ENCODE measurements at places on chromosomes 4 and X.

GRCh38 chrX:22542641-22543040, 269.9 kb downstream of the CBLL2 start:
- no peak for DNase-seq

DNA sequence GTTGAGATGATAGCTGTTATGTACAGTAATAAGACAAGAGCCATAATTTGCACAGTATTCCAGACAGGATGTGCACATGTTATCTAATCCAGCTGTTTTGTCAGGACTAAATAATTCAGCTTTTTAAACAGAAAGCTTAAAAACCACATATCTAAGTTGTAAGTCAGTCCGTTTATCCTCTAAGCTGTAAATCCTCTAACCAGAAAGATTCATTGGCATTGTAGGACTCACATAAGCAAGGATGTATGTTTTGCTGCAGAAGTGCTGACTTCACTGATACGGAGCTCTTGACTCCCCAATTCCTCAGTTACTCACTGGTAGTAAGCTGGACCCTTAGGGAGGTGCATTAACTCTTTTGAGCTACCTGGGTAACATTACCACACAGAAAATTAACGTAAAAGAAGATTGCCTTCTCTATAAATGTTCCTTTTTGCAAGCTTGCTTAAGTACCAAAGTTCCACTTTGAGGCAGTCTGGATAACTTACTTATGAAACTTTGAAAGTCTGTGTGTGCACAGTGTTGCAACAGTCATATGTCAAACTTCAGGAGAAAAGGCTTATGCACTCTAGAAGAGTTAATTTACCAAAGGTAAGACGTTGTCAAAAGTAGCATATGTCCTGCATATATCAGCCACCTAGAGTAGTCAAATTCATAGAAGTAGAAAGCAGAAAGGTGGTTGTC, 58.3 kb upstream of the MAGEB2 start:
- no peak for DNase-seq

DNA sequence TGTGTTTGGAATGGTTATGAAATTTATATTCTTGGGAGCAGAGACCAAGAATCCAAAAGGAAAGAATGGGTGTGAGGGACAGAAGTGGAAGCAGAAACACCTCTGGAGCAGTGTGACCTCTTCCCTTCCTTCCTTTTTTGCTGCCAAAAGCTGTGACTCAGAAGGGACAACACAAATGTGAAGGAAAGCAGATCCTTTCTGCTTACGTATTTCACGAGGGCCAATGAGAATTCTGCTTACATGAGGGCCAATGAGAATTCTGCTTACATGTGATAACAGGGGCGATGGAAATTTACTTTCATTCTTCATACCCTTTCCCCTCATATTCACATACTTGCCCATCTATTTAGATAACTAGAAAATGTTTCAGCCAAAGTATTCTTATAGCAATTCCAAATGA, 404.6 kb downstream of the PRDM5 start:
- no peak for DNase-seq

DNA sequence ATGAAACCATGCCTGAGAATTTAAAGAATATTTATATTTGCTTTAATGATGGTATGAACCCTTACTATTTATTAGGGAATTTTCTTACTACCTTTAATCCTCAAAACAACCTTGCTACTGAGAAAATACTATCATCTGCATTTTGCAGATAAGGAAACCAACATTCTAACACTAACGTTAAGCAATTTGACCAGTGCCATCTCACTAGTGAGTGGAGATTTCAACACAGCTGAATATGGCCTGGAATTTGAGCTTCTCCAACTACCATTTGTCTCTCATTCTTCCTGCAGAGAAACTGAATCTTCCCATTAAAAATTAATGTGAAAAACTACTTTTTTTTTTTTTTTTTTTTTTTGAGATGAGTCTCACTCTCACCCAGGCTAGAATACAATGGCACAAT, 380.9 kb upstream of the SMIM31 start:
- DNase-seq = no peak

DNA sequence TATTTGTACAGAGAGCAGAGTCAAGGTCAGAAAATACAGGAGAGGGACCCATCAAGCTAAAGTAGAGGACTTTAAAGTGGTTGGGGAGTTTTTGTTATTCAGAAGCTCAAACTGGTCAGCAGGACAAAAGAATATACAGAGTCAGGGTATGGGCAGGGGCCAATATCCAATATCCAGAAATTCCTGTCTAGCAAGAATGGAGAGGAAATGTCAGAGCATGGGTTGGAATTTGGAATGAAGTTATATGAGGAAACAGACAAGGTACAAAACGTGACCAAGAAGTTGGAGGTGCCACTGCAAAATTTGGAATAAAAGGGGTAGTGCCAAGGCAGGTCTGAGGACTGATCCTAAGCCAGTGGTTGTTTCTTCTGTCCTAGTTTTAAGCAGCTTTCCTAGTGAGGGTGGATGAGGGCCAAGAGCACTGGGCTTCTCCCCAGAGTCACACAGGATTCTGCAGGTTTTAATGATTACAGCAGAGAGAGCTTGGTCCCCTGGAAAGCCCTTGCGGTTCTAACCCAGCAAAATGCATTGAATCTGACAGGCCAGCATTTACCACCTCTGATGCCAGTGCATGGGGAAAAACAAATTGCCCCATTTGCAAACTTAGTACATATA, 304.7 kb upstream of the FTHL17 start:
- no peak for DNase-seq

- DNase-seq = no peak
Observed at GRCh38 chrX:66408507-66408906, 230.4 kb downstream of the EDA2R start.

DNA sequence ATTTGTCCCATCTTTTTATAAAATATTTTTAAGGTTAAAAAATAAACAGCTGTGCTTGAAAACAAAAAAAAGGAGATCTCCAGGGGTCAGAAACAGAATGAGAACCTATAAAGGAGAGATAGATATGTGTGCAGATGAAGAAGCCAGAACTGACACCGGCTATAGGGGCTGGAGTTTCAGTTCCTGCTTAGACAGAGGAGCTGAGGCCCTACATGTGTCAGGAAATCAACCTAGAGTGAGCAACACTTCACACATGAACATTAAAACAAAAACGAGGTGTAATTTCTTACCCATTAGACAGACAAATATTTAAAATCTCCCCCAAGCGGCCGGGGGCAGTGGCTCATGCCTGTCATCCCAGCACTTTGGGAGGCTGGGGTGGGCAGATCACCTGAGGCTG, 17.8 kb upstream of the HUWE1 start:
- DNase-seq = no peak

- no peak for DNase-seq
Observed at GRCh38 chrX:136823175-136823574, 42.4 kb upstream of the ARHGEF6 start.

GRCh38 chr4:184648313-184649025, 778 bp downstream of the CASP3 start:
- no peak for DNase-seq

DNA sequence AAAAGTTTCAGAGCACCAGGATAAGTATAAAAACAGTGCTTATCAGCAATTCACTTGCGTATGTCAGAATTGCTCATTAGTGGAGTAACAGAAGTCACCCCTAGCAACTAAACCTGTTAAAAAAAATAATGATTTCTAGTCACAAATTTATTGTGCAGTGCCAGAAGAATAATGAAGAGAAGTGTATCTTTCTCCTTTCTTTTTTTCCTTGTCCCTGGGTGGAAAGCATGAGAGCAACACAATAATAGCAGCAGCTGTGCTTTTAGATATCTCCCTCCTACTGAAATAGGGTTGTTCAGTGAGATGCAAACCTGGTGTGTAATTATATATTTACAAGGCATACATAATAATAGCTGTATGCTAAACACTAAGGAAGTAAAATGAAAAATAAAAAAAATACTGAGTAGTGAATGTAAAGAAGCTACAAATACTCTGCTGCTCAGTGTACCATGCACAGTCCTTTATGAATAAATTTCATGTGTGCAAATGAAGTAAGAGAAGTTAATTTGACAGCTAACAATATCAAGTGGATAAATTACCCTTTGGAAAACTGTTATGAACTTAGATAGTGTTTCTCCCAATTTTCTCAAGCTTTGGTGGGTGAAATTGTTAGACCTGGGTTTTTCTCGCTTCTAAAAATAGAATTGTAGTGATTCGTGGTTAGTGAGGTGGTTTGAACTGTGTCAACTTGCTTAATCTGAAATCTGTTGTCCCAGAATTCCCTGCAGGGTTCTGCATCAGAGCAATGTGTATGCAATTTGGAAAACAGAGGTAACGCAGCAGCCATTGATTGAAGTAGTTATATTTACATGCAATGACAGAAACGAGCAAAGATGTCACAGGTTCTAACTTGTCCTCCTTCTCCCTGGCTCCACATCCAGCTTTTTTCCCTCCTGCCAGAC, 125.7 kb upstream of the NDST3 start:
- no peak for DNase-seq

GRCh38 chr4:86271057-86271456, 88.8 kb downstream of the MAPK10 start:
- DNase-seq = no peak

- DNase-seq = no peak
Observed at GRCh38 chr4:187090401-187090800, 366.7 kb upstream of the FAT1 start.

- DNase-seq = peak; percentile 89
Observed at GRCh38 chr4:128060699-128061565, at the start of gene LARP1B. TSS of gene LARP1B (plus strand) at chr4:128061312. CDS start at chr4:128074952, 13,640 bp downstream.

- no peak for DNase-seq
Observed at GRCh38 chr4:171714791-171715454, 98.3 kb upstream of the GALNTL6 start.

- no peak for DNase-seq
Observed at GRCh38 chr4:105280338-105281123, 133.9 kb downstream of the TET2 start.

- DNase-seq = no peak
Observed at GRCh38 chr4:166274136-166274761, 401.2 kb downstream of the TLL1 start.

GRCh38 chr4:113114884-113115283, 65.4 kb downstream of the ANK2 start:
- DNase-seq = no peak

GRCh38 chr4:6343939-6344408, 74.3 kb downstream of the WFS1 start:
- DNase-seq = no peak

- no peak for DNase-seq
Observed at GRCh38 chrX:97027384-97027922, 143.7 kb downstream of the RPA4 start.

DNA sequence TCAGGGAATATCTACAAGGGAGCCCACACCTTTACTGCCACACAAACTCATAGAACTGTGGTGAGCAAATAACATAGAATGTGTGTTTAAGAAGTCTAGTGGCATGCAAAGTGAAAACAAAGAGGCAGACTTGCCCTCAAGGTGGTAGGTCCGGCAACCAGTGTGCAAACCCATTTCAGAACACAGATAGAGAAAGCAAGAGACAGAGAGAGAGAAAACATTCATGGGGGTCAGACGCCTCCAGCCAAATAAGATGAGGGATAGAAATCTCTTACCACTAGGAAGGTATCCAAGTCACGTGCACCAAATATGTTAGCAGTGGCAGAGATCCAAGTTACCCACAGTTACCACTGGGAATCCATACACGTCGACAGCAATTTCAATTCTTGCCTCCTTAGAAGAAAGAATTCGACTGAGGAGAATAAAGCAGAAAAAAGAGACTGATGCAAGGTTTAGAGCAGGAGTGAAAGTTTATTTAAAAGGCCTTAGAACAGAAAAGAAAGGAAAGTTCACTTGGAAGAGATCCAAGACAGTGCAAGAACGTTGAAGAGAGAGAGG, 252.8 kb downstream of the NAP1L3 start:
- no peak for DNase-seq

DNA sequence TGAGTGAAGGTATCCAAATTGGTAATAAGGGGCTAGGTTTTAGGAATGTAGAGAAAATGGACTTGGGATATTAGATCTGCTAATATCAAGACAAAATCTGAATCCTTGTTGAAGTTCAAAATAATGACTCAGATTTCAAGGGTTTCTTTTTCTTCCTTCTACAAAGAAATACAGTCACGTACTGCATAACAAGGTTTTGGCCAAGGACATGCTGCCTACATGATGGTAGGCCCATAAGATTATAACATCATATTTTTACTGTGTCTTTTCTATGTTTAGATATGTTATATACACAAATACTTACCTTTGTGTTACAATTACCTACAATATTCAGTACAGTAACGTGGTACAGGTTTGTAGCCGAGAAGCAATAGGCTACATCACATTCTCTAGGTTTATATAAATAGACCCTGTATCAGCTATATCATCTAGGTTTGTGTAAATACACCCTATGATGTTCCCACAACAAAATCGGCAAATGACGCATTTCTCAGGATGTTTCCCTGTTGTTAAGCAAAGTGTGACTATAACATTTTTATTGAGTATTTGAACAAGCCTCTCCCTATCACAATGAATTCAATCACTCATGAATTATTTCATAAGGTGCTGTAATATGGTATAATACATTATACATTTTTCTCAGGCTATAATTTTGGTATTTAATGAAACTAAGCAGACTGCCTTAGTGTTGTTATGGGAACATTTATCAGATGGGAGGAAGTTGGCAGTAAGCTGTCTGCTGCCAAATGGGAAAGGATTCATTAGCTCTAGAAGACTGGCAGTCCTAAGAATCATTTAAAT, 186.3 kb downstream of the PPP3CA start:
- DNase-seq = no peak

DNA sequence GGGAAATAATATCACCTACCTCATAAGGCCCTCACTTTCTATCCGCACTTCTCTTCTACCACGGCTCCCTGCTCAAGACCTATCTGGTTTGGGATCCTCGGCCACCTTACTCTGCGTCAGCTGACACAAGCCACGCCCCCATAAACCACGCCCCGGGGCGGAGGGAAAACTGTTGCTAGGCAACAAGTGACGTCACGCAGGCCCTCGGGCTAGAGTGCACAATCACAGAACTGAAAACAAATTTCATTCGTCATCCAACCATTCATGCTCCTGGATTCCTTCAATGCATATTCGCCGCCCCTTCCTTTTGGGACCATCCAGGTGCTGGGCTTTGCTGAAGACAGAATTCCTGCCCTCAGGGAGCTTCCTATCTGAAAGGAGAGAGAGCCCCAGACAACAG, 66.3 kb downstream of the SMC1A start:
- DNase-seq = no peak

DNA sequence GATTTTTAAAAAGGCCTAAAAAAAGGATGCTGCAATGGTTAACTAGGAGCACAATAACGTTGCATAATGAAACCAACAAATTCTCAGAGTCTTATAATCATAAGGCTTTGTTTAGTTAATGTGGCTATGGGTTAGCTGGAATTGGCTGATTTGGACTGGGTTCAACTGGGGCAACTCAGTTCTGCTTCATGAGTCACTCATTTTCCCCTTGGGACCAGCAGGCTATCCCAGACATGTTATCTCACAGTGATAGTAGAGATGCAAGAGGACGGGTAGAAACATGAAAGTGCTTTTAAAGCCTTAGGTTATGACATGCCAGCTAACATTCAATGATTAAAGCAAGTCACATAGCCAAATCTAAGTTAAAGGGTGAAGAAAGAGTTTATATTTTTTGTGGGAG, 189.2 kb upstream of the GK2 start:
- no peak for DNase-seq

GRCh38 chr4:119678761-119679160, 50.2 kb upstream of the PDE5A start:
- DNase-seq = no peak

GRCh38 chr4:7962609-7963508, 23.2 kb upstream of the AFAP1 start:
- no peak for DNase-seq

GRCh38 chr4:137124278-137124932, 407.9 kb downstream of the PCDH18 start:
- no peak for DNase-seq

GRCh38 chrX:7139202-7140081, 8.1 kb upstream of the STS start:
- DNase-seq = no peak

- no peak for DNase-seq
Observed at GRCh38 chrX:12874581-12874980, 7.7 kb downstream of the TLR7 start.

Data from bone marrow (tissue), 2 donors.